ENCODE measurements at places on chromosomes 3 and 15.

- H3K27ac ChIP-seq: no peak overlapping the region
- no peaks in the 10 kb centered on the region for H3K27me3 ChIP-seq
- no peaks in the 10 kb centered on the region for H3K36me3 ChIP-seq
- DNase-seq: no peak
- H3K4me1 ChIP-seq: no peaks in the 10 kb centered on the region
Observed at GRCh38 chr3:66712210-66712609, 211.4 kb upstream of the LRIG1 start.

- H3K4me1 ChIP-seq: no peaks in the 10 kb centered on the region
- no peaks in the 10 kb centered on the region for H3K27me3 ChIP-seq
- no peak overlapping the region for H3K27ac ChIP-seq
- H3K4me3 ChIP-seq: no peak overlapping the region
- DNase-seq: no peak
Observed at GRCh38 chr3:118101891-118102290, 932.8 kb downstream of the IGSF11 start.

DNA sequence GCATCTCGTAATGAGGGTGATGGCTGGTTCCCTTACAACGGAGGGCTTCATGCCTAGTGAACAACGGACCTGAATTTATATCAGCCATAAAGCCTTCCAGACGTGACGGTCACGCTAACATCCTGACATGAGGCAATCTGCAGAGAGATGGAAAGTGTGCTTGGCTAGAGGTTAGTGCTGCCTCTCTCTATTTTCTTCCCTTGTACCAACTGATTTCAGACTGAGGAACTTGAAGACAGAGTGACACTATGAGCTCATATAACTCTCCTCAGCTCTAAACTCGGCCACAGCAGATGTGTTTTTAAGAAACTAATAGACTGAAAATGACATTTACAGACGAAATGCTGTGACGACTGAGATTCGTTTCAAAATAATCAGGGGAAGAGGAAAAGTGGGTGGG is 122.4 kb downstream of the XXYLT1 start:
- H3K4me1 ChIP-seq: peaks cover 57% of the 10 kb centered on the region
- H3K27me3 ChIP-seq: no peaks in the 10 kb centered on the region
- no peak for DNase-seq
- peak overlapping the region; percentile 15 for H3K27ac ChIP-seq
- H3K4me3 ChIP-seq: peak overlapping the region; percentile 24

GRCh38 chr3:178487752-178488151 is 48.5 kb upstream of the KCNMB2 start:
- no peaks in the 10 kb centered on the region for H3K27me3 ChIP-seq
- H3K4me3 ChIP-seq: no peak overlapping the region
- DNase-seq: no peak
- no peak overlapping the region for H3K27ac ChIP-seq

- H3K4me3 ChIP-seq: no peak overlapping the region
- no peaks in the 10 kb centered on the region for H3K36me3 ChIP-seq
- H3K27me3 ChIP-seq: no peaks in the 10 kb centered on the region
- peaks cover 29% of the 10 kb centered on the region for H3K4me1 ChIP-seq
Observed at GRCh38 chr3:99921986-99922385, 104.3 kb downstream of the CMSS1 start.

GRCh38 chr15:68218847-68219798 is 10.4 kb downstream of the CLN6 start:
- no peak overlapping the region for H3K4me3 ChIP-seq
- no peaks in the 10 kb centered on the region for H3K4me1 ChIP-seq
- no peak overlapping the region for H3K27ac ChIP-seq
- H3K36me3 ChIP-seq: no peaks in the 10 kb centered on the region

GRCh38 chr15:58415636-58416035 is 16.2 kb upstream of the LIPC start:
- H3K4me3 ChIP-seq: no peak overlapping the region
- DNase-seq: no peak
- no peaks in the 10 kb centered on the region for H3K36me3 ChIP-seq
- H3K27me3 ChIP-seq: no peaks in the 10 kb centered on the region
- H3K4me1 ChIP-seq: no peaks in the 10 kb centered on the region

DNA sequence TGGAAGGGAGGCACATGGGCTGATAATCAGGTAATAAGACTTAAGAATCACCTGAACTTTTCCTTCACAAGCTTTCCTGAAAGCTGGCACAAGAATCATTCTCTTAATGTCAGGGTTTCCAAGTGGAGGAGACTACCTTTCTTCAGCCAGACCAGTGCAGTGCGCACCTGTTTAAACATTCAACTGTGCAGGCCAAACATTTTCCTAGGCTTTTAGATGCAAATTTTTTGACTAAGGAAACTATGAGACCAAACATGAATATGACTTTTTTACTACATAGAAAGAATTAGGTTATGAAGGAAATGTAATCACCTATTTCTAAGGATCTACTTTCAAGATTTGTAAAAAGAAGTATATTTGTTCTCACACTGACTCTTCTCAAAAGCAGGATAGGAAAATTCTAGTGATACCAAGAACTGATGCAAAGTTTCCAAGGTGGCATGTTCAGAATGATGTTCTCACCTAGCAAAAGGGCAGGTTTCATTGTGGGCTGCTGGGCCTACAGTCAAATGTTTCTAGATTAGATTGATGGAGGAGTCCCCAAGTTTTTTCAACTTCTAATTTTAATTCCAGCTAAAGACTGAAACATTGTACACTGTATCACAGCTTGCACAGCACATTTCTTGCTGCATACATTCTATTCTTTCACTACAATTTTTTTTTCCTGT is 339.1 kb downstream of the TIGIT start:
- no peak for DNase-seq
- no peak overlapping the region for H3K27ac ChIP-seq
- no peak overlapping the region for H3K4me3 ChIP-seq

DNA sequence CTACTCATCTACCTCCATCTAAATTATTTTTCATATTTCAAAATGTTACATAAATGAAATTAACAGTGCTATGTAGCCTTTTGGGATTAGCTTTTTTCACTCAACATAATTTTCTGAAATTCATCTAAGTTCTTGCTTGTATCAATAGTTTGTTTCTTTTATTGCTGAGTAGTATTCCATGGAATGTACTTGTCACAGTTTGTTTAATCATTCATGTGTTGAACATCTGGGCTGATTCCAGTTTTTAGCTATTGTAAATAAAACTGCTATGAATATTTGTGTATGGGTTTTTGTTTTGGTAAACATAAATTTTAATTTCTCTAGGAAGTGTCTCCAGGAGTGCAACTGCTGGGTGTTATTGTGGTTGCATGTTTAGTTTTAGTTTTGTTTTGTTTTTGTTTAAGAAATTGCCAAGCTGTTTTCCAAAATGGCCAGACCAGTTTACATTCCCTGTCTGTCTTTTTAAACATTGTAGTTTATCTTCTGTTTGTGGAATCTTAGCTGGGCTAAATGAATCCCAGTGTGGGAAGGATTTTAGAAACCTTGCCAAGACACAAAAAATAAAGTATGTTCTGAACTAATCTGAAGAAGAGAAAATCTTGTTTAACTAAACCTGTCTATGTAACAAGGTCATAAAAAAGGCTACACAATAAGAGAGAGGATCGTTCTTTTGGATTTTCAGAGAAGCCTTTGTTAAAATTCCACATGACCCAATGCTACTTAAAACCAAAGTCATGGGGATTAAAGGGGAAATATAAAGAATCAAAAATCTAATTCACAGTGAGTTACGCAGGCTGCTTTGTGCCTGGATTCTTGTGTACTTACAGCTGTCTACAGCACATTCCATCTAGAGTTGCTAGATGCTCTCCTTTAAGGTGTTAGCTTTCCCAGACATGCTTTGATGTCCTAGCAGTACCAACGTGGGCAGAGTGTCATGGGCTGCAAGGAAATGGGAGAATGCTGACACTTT is 129.2 kb upstream of the SUCLG2 start:
- H3K4me1 ChIP-seq: no peaks in the 10 kb centered on the region
- H3K36me3 ChIP-seq: no peaks in the 10 kb centered on the region
- DNase-seq: no peak
- no peaks in the 10 kb centered on the region for H3K27me3 ChIP-seq

DNA sequence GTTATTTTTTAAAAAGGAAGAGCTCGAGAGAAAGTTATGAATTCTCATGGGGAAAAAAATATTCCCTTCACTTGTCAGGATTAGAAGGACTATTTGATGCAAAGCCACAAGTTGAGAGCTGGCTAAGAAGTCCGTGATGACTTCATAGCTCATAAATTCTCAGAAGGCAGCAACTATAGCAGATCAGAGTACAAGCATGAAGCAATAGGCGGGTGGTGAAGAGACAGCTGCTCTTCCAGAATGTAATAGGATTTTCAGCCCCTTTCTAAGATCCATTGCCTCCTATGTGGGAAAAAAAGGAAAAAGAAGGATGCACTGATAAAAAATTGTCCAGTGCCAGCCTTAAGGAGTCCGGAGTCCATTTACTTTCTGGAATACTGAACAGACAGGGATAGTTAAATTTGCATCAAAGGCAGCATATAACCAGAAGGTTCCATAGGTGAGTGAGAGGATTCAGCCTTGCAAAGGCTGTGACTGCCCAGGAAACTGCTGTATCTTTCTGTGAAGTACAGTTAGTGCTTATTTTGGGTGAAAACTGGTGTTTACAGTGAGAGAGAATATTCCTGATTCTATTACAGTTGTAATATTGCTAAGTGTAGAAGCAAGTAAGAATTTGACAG is 929.5 kb upstream of the ALCAM start:
- H3K27me3 ChIP-seq: no peaks in the 10 kb centered on the region
- no peaks in the 10 kb centered on the region for H3K36me3 ChIP-seq
- H3K4me3 ChIP-seq: no peak overlapping the region
- no peak for DNase-seq
- H3K4me1 ChIP-seq: no peaks in the 10 kb centered on the region
- no peak overlapping the region for H3K27ac ChIP-seq

- no peaks in the 10 kb centered on the region for H3K36me3 ChIP-seq
- no peaks in the 10 kb centered on the region for H3K27me3 ChIP-seq
- H3K4me1 ChIP-seq: no peaks in the 10 kb centered on the region
- no peak overlapping the region for H3K27ac ChIP-seq
Observed at GRCh38 chr3:51156147-51156546, 228.9 kb upstream of the MANF start.

- no peaks in the 10 kb centered on the region for H3K27me3 ChIP-seq
- no peaks in the 10 kb centered on the region for H3K36me3 ChIP-seq
- H3K4me1 ChIP-seq: peaks cover 4% of the 10 kb centered on the region
- H3K27ac ChIP-seq: no peak overlapping the region
- no peak for DNase-seq
Observed at GRCh38 chr3:105802118-105802706, 66.6 kb downstream of the CBLB start.

DNA sequence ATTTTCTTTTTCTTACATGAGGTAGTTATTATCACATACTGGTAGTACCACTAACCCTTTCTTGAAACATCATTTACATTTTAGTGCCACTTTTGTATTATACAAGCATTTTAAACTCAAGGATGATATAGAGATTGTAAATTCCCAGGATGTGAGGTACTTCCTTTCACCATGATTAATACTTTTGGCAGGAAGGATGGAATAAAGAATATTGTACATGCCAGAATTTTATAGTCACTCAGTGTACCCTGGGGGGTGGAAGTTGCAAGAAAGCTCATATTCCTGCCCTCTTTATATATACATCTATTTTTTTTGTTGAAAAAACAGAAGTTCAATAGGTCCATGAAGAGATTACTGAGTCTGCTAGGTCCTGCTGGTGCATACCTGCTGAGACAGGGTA is 141.0 kb upstream of the PLSCR5 start:
- no peaks in the 10 kb centered on the region for H3K27me3 ChIP-seq
- no peaks in the 10 kb centered on the region for H3K36me3 ChIP-seq
- H3K4me3 ChIP-seq: no peak overlapping the region

DNA sequence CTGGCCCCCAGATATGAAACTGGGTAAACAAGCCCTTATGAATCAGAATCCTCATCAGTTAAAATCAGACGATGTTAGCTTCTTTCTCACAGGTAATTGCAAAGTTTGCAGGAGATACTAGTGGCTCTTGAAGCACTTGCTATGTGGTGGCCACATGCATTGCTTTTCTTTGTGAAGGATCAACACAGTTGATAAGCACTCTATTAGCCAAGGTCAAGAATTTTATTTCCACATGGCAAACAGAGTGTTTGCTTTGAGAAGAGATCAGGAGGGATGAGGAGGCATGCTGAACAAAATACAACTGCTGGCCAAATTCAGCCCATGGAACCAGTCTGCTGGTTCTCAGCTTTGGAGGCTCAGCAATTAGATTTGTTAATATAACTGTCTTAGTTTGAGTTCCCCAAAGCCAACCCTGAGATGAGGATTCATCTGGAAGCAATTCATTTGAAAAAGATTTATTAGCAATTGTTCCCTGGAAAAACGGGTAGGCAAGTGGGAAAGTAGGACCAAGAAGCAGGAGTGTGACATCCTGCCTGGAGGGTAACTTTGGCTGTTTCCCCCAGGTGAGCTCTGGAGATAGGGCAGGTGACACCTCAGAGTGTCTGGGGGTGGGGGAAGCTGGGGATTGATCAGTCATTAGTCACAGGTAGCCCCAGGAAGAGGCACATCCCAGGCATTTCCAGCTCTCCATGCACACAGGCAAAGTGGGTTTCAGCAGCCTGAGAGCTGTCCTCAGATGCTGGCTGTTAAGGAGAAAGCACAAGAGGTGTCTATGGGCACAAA is 180.3 kb downstream of the ABHD5 start:
- no peak overlapping the region for H3K4me3 ChIP-seq
- H3K27me3 ChIP-seq: no peaks in the 10 kb centered on the region
- H3K4me1 ChIP-seq: peaks cover 5% of the 10 kb centered on the region
- H3K27ac ChIP-seq: no peak overlapping the region

DNA sequence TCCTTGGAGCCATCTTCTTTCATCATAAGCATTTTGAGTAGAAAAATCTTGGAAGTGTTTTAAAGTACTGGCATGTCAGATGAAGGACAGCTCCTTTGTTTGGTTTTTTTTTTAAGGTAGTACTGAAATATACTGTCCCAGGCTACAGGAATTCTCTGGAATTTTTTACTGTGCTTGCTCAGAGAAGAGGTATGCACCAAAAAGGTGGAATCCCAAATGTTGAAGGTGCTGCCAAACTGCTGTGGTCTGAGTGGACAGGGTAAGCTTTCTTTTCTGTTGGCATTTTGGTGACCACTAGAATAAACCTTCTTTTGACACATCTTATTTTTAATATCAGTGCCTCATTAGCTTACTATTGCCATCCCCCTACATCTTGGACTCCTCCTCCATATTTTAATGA is 7.2 kb downstream of the GNL3 start:
- H3K4me3 ChIP-seq: no peak overlapping the region
- no peaks in the 10 kb centered on the region for H3K4me1 ChIP-seq
- H3K27me3 ChIP-seq: no peaks in the 10 kb centered on the region
- H3K27ac ChIP-seq: no peak overlapping the region
- peaks cover 100% of the 10 kb centered on the region for H3K36me3 ChIP-seq

- no peak overlapping the region for H3K4me3 ChIP-seq
- H3K4me1 ChIP-seq: no peaks in the 10 kb centered on the region
- DNase-seq: no peak
- H3K27ac ChIP-seq: no peak overlapping the region
- no peaks in the 10 kb centered on the region for H3K27me3 ChIP-seq
Observed at GRCh38 chr15:92583096-92584034, 72.2 kb downstream of the FAM174B start.

- H3K27ac ChIP-seq: no peak overlapping the region
- H3K4me3 ChIP-seq: no peak overlapping the region
- DNase-seq: no peak
- H3K36me3 ChIP-seq: no peaks in the 10 kb centered on the region
Observed at GRCh38 chr3:21879184-21879886, 128.3 kb upstream of the ZNF385D start.

- H3K27ac ChIP-seq: no peak overlapping the region
- no peaks in the 10 kb centered on the region for H3K27me3 ChIP-seq
- no peaks in the 10 kb centered on the region for H3K36me3 ChIP-seq
- H3K4me3 ChIP-seq: no peak overlapping the region
Observed at GRCh38 chr3:117541721-117542120, 832.1 kb downstream of the TUSC7 start.

GRCh38 chr15:76994496-76994895 is 430 bp upstream of the PSTPIP1 start:
- no peak overlapping the region for H3K4me3 ChIP-seq
- peaks cover 5% of the 10 kb centered on the region for H3K4me1 ChIP-seq
- H3K27ac ChIP-seq: peak overlapping the region; percentile 77
- no peaks in the 10 kb centered on the region for H3K27me3 ChIP-seq
- H3K36me3 ChIP-seq: no peaks in the 10 kb centered on the region
- peak; percentile 46 for DNase-seq

Data from upper lobe of right lung (tissue), 1 donor.